ENCODE measurements at places on chromosomes 3 and 15.

GRCh38 chr15:84740691-84741090 lies 7.7 kb upstream of the ZNF592 start:
- DNase-seq: no peak

DNA sequence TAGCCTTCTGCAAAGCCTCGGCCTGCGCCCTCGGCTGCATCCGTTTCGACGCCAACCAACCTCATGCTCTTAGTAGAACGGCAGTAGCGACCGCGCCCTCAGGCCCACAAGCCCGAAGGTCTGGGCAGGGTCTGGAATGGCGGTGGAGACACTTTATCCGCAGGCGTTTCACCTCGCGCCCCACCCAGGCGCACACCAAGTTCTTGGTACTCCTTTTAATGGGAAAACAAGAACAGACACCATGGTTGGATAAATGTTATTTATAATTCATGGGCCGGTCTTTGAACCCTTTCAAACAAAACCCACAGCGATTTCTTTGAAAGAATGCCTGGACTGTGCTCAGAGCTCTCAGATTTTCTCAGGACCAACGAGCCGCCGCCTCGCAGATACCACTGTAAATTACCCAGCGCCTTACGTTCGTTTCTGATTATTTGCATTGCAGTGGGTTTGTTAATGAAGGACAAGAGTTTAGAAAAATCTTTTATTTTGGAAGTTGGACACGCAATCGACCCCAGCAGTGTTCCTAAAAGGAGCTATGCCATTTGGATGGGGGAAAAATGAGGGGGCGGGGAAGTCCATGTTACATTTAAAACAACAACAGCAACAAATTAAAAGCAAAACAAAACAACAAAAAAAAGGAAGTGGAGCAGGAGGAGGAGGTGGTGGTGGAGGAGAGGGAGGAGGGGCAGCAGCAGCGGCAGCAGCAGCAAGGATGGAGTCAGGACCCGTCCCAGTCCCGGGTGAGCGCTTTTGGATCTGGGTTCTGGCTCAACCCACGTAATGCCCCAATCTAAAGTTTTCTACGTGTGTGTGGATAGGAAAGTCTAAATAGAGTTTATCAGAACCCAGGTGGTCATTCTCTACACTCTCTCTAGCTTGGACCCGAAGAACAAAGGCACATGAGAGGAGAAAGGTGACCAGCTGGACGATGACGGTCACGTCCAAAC lies 993 bp upstream of the ISL2 start:
- no peak for DNase-seq

- no peak for DNase-seq
These were observed 15.8 kb downstream of the TP63 start for GRCh38 chr3:189646853-189647542.

GRCh38 chr3:120567370-120568201 lies 28.6 kb upstream of the NDUFB4 start:
- DNase-seq: no peak

DNA sequence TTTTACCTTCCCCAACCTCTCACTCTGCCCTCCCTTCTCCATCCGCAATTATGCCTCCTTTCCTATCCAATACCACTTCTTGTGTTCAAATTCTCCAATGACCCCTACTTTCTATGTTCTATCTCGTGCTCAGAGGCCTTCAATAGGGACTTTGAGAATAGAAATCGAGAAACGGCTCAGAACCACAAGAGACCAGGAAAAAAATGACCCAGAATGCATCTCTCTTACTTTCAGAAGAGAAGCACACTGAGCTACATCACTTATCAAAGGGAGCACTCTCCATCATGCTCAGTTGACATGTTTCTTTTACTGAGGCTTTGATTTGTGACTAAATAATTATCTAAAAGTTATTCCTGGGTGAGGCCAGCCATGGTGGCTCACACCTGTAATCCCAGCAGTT lies 162.4 kb upstream of the PRICKLE2 start:
- DNase-seq: no peak

- no peak for DNase-seq
These were observed 131.6 kb downstream of the CHCHD6 start for GRCh38 chr3:126835472-126836219.

GRCh38 chr3:177561769-177562392 lies 364.6 kb upstream of the TBL1XR1 start:
- no peak for DNase-seq

GRCh38 chr15:101209285-101209845 lies 42.5 kb downstream of the CHSY1 start:
- no peak for DNase-seq

GRCh38 chr15:89806559-89807550 lies 7.8 kb downstream of the ANPEP start:
- DNase-seq: no peak

DNA sequence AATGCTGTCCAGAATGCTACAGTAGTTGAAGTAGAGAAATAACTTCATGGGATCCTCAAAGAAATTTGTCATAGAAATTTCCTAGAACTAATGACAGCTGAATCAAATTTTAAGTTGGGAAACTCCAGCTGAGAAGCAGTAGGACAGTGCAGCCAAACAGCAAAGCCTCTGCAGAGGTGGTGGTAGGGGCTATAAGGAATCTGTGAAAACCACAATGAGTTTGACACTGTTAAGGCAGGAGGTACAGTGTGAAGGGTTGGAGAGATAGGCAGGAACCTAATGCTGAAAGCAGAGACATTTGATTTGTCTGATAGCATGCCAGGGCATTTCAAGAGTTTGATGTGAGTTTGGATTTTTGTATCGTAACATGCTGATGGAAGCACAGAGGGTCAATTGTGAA lies 22.0 kb downstream of the ASTE1 start:
- DNase-seq: no peak
